ENCODE measurements at places on chromosomes 1 and 21. TPM values are rescaled to one million over a fixed set of nuclear protein-coding genes. Genes with fewer than 3 reads are reported as not detected.

OPTC gene
- not detected for total RNA-seq

SPATA1 gene
- total RNA-seq, result 1.2 TPM

CD48 gene
- not detected for total RNA-seq

PKP1 gene
- total RNA-seq, result 0.03 TPM

F13B gene
- not detected for total RNA-seq

RNF186 gene
- total RNA-seq, result not detected

REN gene
- total RNA-seq, result not detected

GJA4 gene
- total RNA-seq, result 0.42 TPM

OR6K2 gene
- total RNA-seq, result not detected

BACE2 gene
- 8.1 TPM for total RNA-seq

VAV3 gene
- 0.86 TPM for total RNA-seq

NVL gene
- total RNA-seq, result 32.7 TPM

MPZ gene
- total RNA-seq, result 0.35 TPM

DNA sequence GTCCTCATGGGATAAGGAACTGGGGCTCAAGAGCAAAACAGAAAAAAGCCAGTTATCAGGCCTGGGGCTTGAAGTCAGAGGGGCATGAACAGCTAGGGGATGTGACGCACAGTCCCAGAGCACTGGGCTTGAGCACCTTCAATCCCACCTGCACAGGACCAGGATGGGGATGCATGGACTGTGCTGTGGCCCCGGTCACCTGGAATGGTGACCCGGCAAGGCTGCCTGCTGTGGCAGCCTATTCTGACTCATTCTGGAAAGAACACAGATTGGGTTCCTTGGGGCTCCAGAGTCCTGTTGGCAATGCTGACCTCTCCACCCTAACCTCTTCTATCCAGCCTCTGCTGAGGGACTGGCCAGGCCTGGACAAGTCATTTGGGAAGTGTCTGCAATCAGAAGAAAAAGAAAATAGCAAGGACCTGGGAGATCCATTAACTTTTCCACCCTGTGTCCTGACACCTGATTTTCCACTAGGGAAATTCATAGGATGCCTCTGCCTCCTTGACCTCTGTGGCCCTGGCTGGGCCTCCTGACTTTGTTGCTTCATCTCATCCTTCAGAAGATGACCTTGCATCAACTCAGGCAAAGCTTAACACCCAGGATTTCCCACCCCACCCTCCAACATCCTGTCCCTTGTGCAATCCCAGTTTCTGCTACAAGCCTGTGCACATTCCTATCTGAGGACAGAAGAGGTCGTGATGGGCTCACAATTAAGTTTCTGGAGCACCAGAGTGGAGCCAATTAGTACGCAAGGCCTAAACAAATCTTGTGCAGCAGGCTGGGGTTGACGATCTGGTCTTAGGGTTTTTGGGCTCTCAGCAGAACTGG lies 17.9 kb upstream of the FMOD start:
- peak; percentile 95 for DNase-seq

DNA sequence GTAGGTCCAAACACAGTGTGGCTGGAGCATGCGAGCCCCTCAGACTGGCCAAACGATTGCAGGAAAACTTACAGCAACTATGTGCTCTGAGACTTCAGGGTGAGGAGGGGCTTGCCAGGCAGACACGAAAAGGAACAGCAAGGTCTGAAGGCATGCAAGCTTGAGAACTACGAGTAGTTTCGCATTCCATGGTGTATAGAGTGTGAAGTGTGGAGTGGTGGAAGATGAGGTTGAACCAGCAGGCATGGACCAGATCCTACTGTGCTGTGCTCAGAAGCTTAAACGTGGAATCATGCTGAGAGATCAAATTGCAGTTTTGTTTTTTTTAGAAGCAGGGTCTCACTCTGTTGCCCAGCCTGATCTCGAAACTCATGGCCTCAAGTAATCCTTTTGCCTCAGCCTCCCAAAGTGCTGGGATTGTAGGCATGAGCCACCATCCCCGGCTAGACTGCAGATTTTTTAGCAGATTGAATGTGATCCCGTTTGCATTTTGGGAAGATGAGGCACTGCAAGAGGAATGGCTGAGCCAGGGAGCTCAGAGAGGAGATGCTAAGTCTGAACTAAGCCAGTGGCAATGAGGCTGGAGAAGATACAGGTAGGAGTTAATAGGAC lies 5.1 kb upstream of the TFAP2E start:
- DNase-seq, result no peak

- DNase-seq, result no peak
These were observed 33.1 kb upstream of the C1orf146 start for GRCh38 chr1:92184632-92185031.

- no peak for DNase-seq
These were observed 253.4 kb upstream of the ST6GALNAC5 start for GRCh38 chr1:76613886-76614285.

GRCh38 chr1:163999131-163999530 lies 559.9 kb upstream of the PBX1 start:
- no peak for DNase-seq

DNA sequence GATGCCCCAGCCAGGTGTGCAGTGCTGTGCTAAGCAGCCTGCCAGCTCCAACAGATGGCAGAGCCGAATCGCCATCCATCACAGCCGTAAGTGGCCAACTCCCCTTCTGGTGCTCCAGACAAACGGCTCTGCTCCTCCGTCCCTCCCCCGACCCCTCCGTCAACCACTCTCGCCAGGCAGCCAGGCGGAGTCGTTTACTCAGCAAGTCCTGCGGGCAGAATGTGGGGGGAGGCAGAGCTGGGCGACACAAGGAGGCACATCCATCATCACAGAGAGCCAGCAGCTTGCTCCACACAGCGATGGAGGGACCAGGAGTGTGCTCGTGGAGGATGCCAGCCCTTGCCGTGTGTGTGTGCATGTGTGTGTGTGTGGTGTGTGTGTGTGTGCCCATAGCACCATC lies 206.6 kb upstream of the GRIK3 start:
- DNase-seq, result no peak

DNA sequence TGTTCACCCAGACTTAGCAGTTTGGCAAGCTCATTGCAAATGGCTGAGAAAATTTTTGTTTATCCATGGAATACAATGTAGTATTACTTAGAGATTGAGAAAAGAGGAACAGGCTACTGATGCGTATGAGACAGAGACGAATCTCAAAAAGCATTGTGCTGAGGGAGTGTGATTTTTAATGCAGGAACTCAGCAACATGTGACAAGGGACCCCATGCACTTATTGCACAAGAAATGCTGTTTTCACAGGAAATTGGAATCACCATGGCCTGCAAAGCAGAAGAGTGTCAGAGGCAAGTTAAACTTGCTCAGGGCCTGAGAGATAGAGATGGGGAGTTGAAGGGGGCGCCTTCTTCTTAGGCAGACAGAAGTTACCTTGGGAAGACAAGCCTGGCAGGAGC lies 32.6 kb upstream of the TLR5 start:
- DNase-seq, result no peak

GRCh38 chr1:165367375-165367993 lies 11.0 kb upstream of the LMX1A start:
- peak; percentile 78 for DNase-seq

DNA sequence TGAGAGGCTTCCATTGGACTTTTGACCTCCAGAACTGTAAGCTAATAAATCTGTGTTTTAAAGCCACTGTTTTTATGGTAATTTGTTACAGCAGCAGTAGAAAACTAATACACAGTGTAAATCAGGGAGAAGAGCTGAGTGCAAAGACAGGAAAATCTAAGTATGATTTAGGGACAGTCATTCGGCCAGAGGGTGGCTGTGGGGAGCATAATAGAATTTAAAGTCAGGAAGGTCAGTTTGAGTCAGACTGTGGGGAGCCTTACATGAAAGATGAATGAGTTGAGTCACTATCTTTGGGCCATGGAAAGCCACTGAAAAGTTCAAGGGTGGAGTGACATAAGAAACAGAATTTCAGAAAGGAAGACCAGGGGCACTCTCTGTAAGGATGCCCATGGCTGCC lies 52.4 kb upstream of the SSX2IP start:
- no peak for DNase-seq

DNA sequence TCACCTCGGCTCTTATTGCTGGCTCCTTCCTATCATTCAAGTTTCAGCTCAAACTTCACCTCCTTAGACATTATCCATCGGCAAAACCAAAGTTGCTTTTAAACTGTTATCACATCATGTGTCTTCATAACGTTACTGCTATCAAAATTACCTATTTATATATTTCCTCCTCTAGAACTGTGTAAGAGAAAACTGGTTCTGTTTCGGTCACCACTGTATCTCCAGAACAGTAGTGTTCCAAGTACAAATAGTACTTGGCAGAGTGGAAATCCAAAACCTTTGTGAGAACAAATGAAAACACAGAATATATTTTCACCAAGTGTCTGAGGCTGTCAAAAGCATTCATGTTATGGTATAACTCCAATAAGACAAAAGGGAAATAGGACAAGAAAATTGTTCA lies 9.1 kb downstream of the ZRANB2 start:
- no peak for DNase-seq

DNA sequence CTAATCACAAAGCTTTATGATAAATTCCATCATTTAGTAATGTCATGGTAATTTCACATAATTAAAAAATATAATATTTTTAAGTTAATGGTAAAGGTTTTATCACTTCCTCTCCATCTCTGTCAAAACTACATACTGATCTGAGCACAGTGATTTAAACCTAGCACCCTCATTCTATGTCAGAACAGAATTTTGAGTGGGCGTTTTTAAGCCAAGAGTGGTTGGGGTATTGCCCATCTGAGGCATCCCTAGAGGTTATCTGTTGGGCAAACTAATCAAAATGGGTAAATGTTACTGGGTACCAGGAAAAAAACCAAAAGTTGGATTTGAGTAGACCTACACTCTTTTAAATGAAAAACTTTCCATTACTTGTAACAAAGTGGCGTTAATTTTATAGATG lies 100.7 kb upstream of the GFI1 start:
- no peak for DNase-seq

DNA sequence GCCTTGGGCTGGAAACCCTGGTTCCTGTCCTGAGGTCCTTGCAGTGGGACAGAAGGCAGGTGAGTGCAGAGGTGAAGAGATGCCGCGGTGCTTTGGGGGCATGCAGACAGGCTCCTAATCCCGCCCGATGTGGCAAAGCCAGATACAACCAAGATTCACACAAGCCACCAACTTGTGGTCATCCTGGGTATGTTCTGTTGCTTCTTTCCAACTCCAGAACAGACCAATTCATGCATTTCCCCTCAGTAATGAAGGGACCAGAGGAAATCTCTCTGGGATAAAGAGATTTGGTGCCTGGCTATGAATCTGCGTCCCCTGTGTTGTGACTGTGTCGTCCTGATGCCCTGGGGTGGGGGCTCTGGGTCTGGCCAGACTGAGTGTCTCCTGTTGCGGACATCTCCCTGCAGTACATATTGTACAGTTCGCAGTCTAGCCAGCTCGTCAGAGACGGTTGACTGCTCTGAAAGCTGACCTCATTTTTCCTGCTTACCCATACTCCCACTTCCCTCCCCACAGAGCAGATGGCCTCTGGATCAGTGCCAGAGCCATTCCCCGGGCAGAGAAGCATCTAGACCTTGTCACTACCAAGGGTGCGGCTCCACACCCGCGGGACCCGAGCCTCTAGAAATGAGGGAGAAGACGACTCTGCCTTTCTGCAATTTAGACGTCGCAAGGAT lies 216.3 kb downstream of the KIF26B start:
- peak; percentile 31 for DNase-seq

DNA sequence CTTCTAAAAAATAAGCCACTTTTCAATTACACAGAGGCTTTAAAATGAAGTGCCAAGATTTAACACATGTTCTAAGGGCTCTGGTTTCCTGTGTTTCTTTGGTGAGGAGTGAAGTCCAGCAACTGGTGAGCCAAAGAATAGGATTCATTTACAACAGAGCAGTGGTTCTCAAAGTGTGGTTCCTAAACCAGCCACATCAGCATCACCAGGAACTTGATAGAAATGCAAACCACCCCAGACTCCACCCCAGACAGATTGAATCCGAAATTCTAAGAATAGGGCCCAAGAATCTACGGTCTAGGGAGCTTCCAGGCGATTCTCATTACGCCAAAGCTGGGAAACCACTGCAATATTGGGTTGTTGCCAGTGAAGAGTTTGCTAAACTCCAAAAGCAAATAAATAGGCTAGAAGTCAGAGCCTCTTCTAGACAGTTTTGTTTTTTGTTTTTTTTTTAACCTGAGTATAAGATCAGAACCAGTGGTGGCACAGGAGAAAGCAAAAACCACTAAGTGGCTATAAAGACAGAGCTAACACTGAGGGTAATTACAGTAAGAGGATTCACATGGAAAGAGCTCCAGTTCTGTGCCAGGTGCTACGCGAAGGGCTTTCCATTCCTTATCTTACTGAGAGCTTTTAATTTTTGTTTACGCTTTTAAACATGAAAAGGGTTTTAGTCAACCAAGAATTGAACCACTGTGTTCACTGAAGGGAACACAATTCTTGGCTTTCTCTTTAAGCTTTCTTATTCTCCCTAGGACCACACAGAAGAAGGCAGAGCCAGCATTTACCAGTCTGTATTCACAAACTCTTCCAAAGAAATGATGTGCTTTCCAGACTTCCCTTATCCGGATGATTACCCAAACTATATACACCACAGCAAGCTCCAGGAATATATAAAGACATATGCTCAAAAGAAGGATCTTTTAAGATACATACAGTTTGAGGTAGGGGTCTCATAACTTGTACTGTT lies 42.4 kb upstream of the FMO2 start:
- DNase-seq, result peak; percentile 98

GRCh38 chr21:45154511-45155508 lies 80.4 kb downstream of the ADARB1 start:
- peak; percentile 51 for DNase-seq

- no peak for DNase-seq
These were observed 118.5 kb upstream of the CACNA1E start for GRCh38 chr1:181364801-181365200.

GRCh38 chr1:184039126-184039525 lies 1.6 kb upstream of the COLGALT2 start:
- no peak for DNase-seq

- no peak for DNase-seq
These were observed 44.5 kb upstream of the ENAH start for GRCh38 chr1:225697428-225697827.

GRCh38 chr1:23984417-23985186 lies 4.5 kb upstream of the SRSF10 start:
- DNase-seq, result peak; percentile 61

- DNase-seq, result peak; percentile 39
These were observed 733 bp downstream of the KDM5B start for GRCh38 chr1:202807451-202807925.

GRCh38 chr1:221711063-221711577 lies 30.8 kb downstream of the DUSP10 start:
- no peak for DNase-seq

GRCh38 chr1:26459573-26460031 lies 12.6 kb upstream of the HMGN2 start:
- no peak for DNase-seq

GRCh38 chr1:171179318-171180227 lies 5.5 kb upstream of the FMO2 start:
- no peak for DNase-seq

- DNase-seq, result no peak
These were observed 53.8 kb upstream of the KCNA3 start for GRCh38 chr1:110728388-110729001.
